ENCODE measurements at places on chromosomes 3 and 15.

- DNase-seq: no peak
Observed at GRCh38 chr15:76448755-76449154, 112.2 kb downstream of the ISL2 start.

- no peak for DNase-seq
Observed at GRCh38 chr15:89551550-89551949, 23.7 kb upstream of the TICRR start.

DNA sequence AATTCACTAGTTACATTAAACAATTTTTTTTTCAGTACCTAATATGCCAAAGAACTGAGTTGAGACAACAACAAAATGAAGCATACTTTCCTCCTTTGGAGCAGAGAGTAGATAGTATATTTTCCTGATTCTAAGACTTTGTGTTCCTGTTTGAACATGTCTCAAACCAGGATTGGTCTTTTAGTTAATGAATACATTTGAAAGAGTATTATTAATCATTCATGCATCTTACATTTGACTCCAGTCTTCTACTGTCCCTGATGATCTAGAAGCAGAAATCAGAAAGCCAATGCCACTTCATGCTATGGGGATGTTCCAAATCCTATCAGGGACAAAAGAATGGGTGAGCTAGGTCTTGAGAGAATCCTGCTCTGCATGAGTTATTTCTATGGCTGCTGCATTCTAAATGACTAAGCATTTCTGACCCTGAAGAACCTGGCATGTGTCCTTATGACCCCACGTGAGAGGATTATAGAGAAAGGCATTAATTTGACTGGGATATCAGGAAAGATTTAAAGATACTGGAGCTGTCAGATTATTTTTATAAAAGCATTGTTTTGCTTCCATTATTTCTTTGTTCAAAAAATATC, 32.9 kb upstream of the MBNL1 start:
- peak; percentile 70 for DNase-seq

- no peak for DNase-seq
Observed at GRCh38 chr3:58529516-58530353, 7.3 kb downstream of the ACOX2 start.

- no peak for DNase-seq
Observed at GRCh38 chr15:92951800-92952457, 51.8 kb downstream of the CHD2 start.

DNA sequence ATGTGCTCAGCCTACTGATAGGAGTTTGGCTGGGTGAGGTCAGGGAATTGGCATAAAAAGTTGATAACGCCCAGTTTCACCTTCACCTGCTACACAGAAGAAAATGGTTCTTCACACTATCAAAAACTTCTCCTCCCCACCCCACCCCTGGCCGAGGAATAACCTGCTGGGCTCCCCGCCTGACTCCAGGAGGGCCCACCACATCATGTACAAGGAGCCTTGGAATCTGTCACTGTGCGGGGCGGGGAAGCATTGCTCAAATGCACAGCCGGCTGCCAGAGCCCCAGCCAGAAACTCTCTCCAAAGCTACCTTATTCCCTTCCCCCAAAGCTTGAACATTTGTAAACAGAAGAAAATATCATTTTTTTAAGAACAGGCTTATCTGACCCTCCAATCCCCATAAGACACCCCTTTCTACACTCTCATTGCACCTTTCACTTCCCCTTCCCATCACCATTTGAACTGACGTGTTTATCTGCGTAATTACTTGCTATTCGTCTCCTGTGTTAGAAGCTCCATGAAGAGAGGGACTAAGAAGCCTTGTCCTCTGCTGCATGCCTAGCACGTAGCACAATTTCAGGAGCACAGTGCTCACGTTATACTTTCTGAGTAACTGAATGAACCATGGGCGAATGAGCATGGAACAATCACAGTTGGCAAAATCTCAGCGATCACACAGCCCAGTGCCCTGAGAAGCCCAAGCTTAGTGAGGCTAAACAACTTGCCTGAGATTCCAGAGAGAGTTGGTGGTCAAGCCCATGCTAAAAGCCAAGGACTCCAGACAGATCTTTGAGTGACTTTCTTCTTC, 82.9 kb downstream of the HES1 start:
- DNase-seq: no peak

DNA sequence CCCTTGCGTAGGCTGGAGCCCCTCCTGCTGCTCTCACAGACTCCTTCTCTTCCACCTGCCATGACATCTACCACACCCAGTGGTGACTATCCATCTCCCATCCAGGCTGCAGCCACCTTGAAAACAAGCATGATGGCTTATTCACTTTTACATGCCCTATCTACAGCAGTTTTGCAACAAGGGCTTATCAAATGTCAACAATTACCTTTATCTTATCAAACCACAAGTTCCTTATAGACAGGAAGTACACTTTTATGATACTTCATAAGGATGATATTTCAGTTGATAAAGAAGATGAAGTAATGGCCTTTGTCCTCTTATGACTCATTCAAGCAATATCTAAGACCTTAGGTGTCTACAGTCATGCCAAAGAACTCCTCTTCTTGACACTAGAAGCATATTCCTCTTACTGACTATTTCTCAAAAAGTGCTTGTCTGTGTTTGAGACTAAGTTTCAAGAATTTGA, 125.3 kb upstream of the SPRED1 start:
- no peak for DNase-seq

DNA sequence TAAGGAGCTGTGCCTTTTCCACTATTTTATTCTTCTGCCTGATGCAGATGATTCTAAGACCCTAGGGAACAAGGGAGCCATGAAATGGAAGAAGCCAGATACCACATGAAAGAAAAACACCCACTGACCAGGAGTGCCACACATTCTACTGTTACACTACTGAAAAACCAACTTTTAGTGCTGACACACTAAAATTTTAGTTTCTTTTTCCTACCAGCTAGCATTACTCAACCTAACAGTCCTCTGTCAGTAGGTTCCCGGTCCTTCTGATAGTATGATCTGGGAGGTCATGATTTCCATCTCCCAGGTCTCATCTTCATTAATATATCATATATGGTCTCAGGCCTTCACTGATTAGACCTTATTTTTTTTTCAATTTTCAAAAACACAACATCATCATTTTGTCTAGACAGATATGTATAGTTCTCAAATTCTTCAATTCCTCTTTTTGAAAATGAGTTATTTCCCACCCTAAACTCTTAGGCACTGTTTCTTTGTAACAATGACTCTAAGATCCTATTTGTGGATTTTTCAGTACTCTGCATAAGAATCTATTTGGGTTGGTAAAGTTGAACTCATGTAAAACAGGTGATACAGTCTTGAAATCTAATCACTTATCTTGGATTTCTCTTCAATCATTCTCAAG, 321.8 kb downstream of the CTNNB1 start:
- DNase-seq: no peak

GRCh38 chr3:16301507-16301906, 36.5 kb downstream of the OXNAD1 start:
- DNase-seq: no peak

DNA sequence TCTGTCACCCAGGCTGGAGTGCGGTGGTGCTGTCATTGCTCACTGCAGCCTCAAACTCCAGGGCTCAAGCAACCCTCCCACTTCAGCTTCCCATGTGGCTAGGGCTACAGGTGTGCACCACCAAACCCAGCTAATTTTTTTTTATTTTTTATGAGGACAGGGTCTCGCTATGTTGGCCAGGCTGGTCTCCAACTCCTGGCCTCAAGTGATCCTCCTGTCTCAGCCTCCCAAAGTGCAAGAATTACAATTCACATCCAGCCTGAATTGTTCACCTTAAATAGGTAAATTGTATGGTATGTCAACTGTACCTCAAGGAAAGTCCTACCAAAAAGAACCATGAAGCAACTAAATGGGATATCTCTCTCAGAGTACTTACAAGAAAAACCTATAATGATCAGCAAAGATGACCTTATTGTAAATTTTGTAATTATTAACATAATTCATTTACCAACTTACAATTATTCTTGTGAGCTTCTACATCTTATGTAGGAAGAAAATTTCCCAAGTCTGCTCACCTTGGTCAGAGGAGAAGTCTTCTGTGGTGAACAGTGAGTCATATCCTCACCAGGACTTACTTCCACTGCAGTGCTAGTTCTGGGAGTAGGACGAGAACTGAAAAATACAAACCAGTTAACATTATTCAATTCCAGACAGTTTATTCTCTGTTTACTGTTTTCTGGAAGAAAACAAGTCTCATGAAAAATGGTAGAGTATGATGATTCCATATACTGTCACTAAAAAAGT, 54.4 kb downstream of the ULK4 start:
- DNase-seq: no peak

DNA sequence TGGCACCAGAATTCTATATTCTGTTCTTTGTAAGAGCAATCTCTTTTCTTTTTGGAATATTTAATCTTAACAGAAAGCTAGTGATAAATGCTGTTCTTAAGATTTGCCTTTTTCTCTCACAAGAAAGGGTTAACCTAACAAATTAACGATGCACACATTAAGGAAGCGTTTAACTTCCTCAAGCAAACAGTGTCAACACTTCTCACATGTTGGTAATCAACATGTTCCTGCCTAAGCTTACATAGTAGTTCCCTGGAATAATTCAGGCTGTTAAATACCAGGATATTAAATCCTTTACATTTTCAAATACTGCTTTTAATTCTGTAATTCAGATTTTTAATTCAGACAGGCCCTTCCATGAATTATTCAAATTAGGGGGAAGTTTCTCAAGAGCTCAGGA, 67.4 kb upstream of the RPL35A start:
- no peak for DNase-seq

DNA sequence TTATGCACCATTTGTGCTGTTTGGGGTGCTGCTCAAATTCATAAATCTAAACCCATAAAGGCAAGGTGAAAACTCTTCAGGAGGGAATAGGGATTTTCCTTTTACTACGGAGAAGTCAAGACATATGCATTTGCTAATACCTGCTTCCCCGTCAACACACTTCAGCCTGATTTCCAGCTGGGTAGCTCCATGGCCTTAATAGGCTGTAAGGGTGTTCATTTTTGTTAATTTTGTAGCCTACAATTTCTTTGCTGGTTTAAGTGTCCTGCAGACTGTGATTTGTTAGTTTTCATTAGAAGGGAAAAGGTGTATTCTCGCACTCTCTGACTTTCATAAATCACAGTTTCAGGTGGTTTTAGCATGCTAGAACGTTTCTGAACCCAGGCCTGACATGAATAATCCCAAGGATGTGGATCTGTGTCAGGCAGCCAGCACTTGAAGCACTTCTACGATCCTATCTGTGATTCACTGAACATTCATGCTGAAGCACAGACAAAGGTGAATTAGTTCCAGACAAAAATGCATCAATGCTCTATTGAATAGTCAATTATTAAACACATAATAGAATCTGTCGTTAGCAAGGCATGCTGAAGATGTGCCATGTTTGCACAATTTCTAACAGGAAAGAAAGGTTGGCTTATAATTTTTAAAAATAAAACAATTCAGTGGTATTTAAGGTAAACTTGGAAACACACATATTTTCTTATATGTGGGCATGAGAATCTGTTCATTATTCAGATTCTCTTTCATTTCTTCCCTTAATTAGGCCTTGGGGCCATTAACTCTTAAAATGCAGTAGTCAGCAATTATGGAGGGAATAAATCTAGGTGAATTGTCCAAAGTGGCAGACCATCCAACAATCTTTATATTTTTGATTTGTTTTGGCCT, 17.9 kb upstream of the NMNAT3 start:
- DNase-seq: no peak

GRCh38 chr3:17508180-17508752, 234.2 kb downstream of the TBC1D5 start:
- DNase-seq: peak; percentile 4

- DNase-seq: no peak
Observed at GRCh38 chr3:13139471-13140065, 66.3 kb upstream of the IQSEC1 start.

- DNase-seq: no peak
Observed at GRCh38 chr3:152480282-152480953, 211.7 kb downstream of the MBNL1 start.

DNA sequence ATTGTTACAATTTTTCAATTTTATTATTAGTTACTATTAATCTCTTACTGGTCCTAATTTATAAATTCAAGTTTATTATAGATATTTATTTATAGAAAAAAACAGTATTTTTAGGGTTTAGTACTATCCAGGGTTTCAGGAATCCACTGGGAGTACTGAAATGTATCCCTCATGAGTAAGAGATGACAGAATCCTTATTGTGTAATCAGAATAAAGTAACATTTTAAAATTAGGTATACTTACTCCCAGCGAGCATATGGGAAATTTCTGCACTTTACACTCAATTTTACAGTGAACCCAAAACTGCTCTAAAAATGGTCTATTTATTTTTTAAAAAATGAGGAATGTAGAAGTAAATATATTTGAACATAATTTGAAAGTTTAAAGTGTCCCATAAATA, 202.7 kb downstream of the CGGBP1 start:
- peak; percentile 3 for DNase-seq

DNA sequence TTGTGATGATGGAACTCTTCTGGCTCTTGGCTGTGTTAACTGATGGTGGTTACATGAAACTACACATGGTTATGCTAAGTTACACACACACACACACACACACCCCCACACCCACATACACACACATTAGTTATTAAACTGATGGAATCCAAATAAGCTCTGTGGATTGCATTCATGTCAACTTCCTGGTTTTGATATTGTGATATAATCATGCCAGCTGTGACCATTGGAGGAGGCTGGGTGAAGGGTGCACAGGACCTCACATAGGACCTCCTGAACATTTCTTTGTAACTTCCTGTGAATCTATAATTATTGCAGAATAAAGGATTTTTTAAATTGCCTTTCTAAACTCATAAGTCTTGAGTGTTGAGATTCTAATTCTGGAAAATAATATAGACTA, 58.9 kb upstream of the LIMD1 start:
- no peak for DNase-seq

- no peak for DNase-seq
Observed at GRCh38 chr3:99681512-99681911, 43.1 kb downstream of the COL8A1 start.

All from fibroblast of skin of abdomen (primary cell).